NCI-H2107 (cell line): ENCODE measurements at places on chromosomes 5 and 9.

DNA sequence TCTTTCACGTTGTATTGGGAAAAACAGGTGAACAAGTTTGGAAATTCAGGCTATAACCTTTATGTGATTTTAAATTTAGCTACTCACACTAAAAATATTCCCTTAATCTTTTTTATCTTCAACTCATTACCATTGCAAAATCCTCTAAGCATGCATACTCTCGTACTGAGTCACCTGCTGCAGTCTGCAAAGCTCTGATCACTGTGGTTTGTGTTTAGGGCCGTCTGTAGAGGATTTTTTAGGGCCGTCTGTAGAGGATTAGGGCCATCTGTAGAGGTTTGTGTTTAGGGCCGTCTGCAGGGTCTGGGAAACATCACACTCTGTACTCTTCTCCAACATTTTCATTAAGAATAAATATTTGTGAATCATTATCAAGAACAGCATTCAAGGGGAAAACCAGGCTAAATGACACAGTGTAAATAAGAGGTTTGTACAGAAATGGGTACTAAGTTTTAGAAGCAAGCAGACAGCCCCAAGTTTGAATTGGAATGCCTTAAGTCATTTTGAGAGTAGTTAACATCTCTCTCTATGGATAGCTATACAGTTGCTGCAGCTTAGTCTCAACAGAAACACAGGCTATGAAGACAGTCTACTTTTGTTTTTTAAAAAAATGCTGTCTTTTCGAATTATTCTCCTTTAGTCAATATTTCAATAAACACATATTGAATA lies 155.0 kb upstream of the TSLP start:
- DNase-seq, result no peak

DNA sequence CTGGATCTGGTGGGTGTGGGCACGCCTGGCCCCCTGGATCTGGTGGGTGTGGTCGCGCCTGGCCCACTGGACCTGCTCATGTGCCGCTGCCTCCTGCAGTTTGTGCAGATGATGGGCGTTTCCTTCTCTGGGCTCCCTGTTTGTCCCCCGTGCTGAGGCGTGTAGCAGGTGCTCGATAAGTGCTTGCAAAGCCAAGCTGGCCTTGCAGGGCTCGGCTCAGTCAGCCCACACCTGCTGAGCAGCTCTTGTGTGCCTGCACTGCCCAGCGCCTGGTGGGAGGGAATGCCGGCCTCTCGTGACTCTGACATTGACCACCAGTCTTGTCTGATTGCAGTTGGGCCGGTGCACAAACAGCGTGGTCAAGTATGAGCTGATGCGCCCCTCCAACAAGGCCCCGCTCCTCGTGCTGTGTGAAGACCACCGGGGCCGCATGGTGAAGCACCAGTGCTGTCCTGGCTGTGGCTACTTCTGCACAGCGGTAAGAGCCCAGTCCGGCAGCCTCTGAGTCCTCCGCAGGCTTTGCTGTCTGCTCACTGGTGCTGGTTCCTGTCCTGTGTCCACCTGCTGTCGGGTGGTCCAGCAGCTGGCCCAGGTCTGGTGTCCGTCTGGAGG lies 102.7 kb upstream of the CACNA1B start:
- DNase-seq, result no peak

- no peak for DNase-seq
Measured at GRCh38 chr5:88694023-88694679, 188.8 kb downstream of the MEF2C start.

DNA sequence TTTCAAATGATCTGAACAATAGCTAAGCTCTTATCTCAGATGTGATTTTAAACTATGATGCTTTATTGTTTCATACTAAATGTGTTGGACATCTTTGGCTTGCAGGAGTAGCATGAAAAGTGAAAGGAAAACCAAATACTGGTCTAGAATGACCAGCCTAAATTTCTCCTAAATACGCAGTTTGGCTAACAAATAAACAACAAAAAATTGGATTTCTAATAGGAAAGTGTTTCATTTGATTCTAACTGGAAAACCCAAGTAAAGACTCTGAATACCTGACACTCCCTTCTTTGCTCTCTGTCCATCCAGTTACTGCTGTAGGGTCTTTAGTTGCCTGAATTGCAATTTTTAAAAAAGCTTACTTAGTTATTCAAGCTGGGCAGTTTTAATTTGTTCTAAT lies 111.7 kb upstream of the ACOT12 start:
- DNase-seq, result no peak

GRCh38 chr5:10857338-10857733 lies 96.3 kb upstream of the DAP start:
- no peak for DNase-seq

- no peak for DNase-seq
Measured at GRCh38 chr9:125998837-125999503, 251.8 kb downstream of the PBX3 start.

DNA sequence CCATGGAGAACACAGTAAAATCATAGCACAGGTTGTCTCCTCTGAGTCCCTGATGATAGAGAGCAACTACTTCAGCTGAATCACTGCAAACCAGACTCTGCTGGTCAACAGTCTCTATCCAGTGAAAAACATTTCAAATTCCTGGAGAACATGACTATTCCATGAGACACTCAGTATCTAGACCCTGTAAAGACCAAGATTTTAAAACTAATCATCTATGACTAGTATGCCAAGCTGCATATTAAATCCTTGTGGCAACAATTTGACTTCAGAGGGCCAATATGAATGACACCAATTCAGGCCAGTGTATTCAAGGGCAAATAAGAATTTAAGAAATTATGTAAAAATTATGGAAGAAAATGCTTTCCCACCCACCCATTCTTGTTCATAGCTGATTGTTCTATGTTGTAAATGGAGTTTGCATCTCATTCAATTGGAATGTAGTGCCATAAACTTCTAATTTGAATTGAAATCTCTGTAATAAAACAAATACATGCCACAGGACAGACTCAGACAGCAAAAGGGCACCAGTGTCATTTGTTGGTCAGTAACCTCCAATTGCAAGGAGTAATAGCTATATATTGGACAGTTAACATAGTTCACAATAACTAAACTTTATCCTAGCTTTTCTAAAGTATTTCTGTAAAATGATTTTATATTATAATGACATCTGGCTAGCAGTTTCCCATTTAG lies 80.1 kb upstream of the LPAR1 start:
- no peak for DNase-seq

DNA sequence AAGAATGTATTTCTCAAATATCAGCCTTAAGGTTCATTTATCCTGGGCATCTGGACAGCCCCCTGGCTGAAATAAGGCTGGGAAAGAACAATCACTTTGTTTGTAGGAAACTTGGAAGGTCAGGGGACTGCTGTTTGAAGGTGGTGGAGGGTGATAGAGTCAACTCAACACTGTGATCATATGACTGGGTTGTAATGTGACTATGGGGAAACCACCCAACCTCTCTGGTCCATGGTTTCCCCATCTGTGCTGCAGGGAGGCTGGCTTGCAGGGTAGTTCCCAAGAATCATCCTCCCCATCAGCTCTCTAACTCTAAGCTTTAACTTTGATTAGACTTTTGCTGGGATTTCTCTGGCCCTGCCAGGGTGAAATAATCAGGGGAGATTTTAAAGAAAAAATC lies 10.0 kb downstream of the INSYN2B start:
- no peak for DNase-seq

DNA sequence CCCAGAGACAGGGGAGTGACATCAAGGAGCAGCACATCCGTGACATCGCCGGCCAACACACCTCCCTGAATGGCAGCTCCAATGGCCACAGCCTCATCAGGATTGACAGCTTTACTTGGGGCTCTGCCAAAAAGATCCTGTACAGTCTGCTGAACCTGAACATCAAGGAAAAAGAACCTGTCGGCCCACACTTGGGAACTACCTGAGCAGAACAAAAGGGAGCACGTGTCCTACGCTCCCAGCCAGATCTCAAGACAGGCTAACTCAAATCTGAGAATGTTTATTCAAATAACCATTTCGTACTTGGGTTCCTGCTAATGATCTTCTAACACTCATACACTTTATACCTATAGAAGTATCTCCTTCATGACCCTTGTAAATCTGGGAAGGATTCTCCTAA lies 15.3 kb downstream of the HSPA9 start:
- no peak for DNase-seq

GRCh38 chr9:14004110-14004509 lies 309.8 kb downstream of the NFIB start:
- no peak for DNase-seq

DNA sequence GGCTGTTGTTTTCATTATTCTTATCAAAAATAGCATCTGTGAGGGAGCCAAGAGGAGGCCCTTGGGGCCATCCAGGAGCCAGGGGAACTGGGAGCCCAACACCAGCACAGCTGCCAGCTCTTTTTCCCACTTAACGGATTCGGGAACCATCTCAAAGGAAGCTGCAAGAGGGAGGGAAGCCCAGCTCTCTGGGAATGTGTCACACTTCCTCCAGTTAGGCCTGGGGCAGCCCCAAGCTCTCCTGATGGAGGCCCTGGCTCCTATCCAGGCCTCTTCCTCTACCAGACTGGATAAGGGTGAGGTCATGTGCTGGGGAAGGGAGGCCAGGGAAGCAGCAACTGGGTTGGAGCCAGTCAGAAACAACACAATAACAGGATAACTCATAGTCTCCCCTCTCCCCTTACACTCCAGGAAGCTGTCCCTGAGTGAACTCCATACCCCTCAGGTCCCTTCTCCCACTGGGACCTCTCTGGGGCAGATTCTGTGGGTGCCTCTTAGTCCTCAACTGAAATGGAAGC lies 12.7 kb downstream of the CSF2 start:
- no peak for DNase-seq

DNA sequence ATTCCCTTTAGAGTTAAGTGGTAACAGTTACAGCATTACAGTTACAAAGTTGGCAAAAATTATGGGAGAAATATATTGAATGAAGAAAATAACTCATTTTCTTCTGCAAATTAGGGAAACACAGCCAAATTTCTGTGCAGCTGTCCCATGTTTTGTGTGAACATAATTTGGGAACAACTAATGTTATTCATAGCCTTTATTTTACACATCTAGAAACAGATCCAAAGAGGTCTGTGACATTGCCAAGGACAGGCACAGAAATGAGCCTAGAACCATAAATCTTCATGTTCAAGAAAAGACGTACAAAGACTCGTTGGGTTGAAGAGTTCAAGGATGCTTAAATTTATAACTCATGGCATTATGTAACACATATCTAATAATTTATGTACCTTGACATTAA lies 114.1 kb upstream of the TXNDC8 start:
- DNase-seq, result no peak

DNA sequence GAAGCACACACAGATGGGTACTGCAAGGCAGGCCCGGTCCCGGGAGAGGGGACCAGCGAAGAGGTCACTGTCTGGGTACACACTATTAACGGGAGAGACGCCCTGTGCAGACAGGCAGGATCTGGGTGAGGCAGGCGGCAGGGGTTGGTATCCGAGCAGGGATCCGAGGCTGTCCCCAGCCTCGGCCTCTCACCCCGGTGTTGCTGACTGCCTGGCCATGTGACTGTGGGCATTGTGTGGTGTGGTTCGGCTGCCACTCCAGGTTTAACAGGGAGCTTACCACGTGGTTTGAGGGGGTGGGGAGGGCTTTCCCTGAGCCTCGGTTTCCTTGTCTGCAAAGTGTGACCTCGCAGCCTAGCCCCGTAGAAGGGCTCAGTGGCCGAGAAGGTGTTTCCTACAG lies 11.1 kb upstream of the RALGDS start:
- no peak for DNase-seq

DNA sequence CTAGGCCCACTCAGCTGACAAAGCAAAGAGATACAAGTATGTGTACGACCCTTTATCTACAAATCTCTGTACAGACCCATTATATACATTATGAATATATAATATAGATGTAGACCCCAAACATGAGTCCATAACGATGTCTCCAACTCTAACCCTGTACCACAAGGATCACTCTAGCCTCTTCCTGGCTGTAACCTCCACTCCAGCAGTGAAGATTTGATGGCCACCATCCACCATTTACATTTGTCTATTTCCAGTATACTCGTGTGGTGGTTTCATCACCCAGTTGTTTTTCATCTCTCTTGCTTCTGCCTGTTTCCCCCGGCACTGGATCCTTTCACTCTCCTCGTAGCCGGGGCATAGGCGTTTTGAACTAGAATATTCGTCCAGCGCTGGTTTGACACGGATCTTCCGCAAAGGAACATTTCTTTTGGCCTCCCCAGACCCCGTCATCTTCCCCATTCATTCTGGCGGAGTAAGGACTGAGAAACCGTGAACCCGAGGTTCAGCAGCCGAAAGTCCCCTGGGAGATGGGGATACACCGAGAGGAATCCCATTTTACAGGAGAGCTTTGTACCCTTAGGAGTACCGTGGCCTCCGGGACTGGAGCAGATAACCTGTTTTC lies 828 bp upstream of the TRIO start:
- DNase-seq, result no peak

DNA sequence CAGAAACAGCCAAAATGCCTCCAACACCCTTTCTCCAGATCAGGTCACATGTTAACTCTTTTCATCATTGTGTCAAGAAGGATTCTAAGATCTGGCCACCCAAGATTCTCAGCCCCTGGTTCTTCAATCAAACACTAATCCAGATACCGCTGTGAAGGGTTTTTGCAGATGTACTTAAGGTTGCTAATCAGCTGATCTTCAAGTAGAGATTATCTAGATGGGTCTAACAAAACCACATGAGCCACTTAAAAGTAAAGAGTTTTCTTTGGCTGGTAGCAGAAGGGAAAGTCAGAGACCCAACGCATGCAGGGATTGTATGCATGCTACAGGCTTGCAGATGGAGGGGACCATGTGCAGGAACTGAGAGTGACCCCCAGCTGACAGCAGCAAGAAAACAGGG lies 267.9 kb downstream of the CDK5RAP2 start:
- no peak for DNase-seq

GRCh38 chr9:22514871-22515270 lies 68.2 kb downstream of the DMRTA1 start:
- no peak for DNase-seq

- DNase-seq, result no peak
Measured at GRCh38 chr9:94754976-94755475, 28.5 kb downstream of the AOPEP start.

- DNase-seq, result no peak
Measured at GRCh38 chr9:6646293-6646636, 736 bp upstream of the GLDC start.

- DNase-seq, result no peak
Measured at GRCh38 chr5:51495672-51496071, 112.4 kb downstream of the ISL1 start.

GRCh38 chr5:57684299-57684702 lies 201.7 kb upstream of the ACTBL2 start:
- DNase-seq, result no peak

GRCh38 chr5:76427206-76428140 lies 24.4 kb downstream of the IQGAP2 start:
- no peak for DNase-seq

- peak; percentile 68 for DNase-seq
Measured at GRCh38 chr5:42950456-42951292, 89.4 kb downstream of the ANXA2R start.

- DNase-seq, result no peak
Measured at GRCh38 chr9:116238225-116238624, 84.6 kb downstream of the PAPPA start.

DNA sequence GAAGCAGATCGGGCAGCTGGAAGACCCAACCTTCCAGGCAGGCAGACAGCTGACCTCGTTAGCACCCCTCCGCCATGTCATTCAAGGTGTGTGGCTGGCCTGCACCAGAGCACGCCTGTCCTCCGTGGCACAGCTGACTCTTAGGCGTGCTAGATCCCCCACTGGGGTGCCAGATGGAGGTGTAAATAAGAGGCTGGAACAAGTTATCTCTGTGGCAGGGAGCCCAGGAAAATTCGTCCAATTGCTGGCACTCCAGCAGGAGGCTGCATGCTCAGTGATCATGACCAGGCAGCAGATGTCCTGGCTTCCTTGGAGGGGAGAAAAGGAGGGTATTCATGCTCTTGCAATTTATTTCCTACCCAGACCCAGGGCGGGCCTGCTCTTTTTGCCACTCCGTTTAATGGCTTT lies 7.8 kb upstream of the ALDOB start:
- DNase-seq, result peak; percentile 62

GRCh38 chr9:77851882-77852595 lies 179.6 kb downstream of the GNAQ start:
- DNase-seq, result no peak
